ENCODE measurements at places on chromosomes 13 and 19.

DNA sequence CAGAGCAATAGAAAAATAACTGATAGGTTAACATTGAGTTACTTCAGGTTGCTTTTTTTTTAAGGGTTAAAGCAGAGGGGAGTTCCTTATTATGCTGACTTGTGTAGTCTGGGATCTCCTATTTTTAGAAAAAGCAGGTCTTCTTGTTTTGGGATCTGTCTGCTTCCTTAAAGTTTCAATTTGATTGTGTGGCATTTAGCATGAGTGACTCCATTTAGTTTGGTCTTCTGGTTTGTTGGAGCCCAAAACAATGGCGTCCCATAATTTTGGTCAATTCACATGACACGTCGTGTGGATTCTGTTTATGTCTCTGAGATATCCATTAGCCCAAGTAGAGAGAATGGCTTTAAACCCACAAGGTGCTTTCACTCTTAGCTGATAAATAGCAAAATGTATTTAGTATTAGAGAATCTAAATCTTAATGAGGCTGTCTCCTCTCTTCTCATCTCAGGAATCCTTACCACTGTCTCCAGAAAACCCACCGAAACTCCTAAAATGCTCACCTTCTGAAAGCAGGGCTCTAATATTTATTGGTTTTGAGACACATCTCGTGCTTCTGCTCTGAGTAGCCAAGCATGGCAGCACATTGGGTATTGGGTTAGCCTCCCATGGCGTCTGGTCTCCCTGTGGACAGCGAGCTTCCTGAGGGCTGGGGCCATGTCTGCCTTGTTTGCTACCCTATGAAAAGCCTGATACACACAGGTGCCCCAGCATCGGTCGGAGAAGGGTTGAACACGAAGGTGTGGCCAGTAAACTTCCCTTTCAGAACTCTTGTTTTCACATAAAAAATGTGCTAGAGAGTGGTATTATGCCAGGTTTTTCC is 67.2 kb upstream of the GPR183 start:
- DNase-seq, result no peak

- peak; percentile 69 for DNase-seq
These were observed 402.7 kb downstream of the TBC1D4 start for GRCh38 chr13:75079226-75079625.

DNA sequence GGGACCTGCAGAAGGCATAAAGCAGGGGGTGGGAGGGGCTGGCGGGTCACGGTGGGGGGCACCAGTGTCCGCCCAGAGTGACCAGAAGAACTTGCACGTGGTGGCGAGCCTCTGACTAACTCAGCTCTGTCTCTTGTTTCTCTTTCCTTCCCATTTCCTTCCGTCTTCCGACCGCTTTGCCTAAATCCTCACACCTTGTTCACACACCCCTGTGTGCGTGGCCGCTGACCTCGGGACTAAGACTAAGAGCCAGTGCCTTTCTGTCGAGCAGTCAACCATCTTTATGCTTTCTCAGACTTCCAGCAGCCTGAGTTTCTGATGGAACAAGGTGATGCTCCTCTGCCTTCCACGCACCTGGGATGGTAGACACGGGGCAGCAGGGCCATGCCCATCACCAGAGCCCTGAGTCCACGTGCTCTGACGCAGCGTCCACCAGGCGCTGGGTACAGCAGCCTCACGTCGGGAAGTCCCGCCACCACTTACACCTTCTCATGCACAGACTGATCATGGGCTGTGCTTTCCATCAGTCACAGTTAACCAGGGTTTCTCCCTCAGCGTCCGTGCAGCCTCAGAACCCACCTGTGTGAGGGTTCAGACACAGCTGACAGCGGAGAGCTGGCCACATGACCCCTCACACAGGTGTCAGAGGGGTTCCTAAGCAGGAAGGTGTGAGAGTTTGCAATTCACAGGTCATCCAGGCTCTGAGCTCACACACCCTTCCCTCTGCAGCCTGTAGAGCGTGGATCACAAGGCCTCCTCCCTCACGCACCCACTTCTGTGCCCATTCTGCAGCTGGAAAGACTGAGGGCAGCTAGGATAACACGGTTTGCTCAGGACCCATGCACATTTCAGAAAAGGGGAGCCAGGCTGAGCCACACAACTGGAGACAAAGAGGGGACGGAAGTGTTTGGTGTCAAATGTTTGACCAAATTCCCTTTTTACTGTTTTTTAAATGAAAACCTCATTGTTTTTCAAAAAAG is 90.7 kb upstream of the MCF2L start:
- no peak for DNase-seq

DNA sequence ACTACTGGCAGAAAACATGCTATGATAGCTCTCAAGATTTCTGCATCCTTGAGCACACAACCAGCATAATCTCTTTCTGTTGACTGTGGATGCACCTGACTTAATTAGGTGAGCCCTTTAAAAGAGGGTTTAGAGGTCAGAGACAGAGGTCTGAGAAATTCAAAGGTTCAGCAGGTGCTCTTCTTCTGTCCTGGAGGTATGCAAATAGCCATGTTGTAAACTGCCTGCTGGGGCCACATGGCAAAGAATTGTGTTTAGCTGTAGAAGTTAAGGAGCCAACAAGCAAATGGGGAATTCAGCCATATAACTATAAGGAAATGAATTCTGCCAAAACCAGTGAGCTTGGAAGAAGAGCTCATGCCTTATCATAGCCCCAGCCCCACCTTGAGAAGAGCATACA is 11.6 kb upstream of the DCLK1 start:
- no peak for DNase-seq

DNA sequence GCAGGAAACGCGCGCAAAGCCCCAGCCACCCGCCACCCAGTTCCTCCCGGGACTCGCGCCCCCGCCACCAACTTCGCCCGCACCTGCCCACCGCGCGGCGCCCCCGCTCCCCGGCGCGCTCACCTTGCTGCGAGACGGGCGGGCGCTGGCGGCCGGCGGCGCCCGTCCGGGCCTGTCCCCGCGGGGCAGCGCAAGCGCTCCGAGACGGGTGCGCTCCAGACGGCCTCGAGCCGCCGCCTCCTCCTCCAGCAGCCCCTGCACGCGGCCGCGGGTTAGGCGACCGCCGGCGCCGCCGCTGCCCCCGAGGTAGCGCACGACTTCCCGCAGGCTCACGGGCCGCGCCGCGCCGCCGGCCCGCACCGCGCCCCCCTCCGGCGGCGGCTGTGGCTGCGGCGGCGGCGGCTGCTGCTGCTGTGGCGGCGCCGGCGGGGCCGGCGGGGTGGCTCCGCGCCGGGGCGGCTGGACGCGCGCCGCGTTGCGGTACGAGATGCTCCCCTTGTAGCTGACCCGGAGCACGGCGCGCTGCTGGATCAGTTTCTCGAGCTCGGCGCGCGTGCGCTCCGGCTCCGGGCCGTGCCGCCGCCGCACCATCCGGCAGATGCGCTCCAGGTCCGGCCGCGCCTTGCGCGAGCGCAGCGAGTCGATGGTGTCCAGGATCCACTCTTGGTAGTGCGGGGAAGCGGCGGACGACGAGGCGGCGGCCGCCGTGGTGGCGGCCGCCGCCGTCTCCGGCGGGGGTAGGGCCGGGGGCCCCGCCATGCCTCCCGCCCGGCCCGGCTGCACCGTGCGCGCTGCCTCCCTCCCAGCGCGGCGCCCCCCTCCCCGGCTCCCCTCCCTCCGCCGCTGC is 666 bp downstream of the SAMD1 start:
- no peak for DNase-seq

- DNase-seq, result peak; percentile 16
These were observed 592.9 kb downstream of the KCTD12 start for GRCh38 chr13:76293346-76293745.

All from renal cortical epithelial cell (primary cell).